ENCODE measurements at places on chromosomes 12 and 14.

DNA sequence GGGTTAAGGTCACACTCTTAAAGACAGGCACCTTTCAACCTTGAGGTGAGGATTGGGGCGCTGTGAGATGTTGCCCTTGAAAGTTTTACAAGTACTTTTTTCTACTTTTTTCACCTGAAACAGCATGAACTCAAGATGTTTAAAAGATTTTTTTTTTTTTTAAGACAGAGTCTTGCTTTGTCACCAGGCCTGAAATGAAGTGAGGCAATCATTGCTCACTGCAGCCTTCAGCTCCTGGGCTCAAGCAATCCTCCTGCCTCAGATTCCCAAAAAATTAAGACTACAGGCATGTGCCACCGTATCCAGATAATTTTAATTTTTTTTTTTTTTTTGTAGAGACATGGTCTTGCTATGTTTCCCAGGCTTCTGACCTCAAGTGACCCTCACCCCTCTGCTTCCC lies 243.9 kb downstream of the DIO2 start:
- DNase-seq = no peak

GRCh38 chr14:92651758-92652406 lies 96.5 kb downstream of the LGMN start:
- DNase-seq = no peak

DNA sequence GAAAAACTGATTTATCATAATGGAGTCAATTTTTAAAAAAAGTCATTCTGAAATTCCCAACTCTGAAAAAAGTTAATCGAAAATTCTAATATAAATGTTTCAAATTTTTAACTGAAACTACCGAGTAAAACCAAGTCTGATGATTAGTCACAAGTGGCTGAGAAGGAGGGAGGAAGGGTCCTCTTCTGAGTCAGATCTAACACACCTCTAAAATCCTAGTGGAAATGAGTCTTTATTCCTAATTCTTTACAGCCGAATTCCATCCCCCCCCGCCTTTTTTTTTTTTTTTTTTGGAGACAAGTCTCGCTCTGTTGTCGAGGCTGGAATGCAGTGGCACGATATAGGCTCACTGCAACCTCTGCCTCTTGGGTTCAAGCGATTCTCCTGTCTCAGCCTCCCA lies 37.9 kb downstream of the RAD9B start:
- DNase-seq = no peak

DNA sequence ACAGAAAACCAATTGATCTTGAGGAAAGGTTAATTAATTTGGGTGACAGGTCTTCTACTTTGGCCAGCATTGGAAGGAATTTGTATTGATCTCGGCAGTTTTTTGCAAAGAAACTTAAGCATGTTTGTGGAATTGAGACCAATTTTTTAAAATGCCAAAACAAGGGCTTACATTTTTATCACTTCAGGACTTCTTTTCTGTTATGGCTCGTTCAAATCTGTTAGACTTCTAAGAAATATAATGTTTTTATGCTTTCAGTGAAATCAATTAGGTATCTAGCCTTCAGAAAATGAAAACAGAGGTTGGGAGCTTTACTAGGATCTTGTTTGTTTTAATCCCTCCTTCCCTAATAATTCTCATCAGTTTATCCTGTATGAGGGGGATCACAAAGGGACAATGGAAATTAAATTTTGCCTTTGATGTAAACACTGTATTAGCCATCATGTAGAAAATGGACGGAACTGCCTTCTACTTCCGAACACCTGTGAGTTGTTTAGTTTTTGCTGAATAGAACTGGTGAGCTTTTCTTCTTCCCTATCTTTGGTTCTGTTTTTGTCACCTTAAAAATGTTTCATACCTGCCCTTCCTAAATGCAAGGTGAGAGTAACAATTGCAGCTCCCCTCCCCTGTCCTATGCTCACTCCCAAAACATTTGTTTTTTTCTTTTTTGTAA lies 7.8 kb downstream of the FOXA1 start:
- DNase-seq = peak; percentile 41

DNA sequence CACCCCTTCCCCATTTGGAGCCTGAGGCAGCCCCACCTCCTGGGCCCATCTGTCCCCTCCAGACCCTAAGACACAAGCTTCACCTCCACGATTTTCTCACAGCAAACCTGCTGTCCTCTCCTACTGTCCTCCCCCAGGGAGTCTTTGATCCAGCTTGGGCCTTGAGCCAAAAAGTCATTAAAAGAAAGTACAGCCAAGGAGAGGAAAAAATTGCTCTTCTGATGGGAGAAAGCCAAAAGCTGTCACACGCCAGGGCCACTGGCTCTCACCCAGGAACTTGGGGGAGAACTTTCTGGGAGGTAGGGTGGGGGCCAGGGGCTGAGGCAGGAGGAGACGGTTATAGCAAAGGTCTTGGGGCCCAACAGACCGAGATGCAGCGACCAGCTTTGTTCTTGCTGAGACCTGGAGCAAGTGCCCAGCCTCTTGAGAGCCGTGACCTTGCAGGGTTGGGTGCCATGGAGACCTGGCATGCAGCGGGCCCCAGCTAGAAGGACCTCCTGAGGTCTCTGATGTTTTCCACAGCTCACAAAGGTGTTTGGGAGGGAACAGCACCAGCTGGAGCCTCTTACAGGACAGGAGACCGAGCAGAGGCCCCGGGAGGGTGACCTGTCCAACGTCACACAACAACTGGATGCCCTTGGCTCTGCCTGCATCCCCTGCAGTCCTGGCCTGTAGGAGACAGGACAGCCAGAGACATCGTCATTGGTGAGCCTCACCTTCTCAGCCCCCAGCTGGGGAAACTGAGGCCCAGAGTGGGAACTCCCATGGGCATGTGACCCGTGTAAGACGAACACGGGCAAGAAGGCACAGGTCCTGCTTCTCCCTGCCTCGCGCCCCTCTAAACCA lies 124.5 kb downstream of the CALM1 start:
- DNase-seq = no peak
